ENCODE measurements at places on chromosomes 6 and 20.

- peak; percentile 35 for DNase-seq
Observed at GRCh38 chr6:35611240-35611639, 77.5 kb downstream of the FKBP5 start.

- no peak for DNase-seq
Observed at GRCh38 chr6:25793970-25794369, 37.9 kb downstream of the SLC17A1 start.

GRCh38 chr6:51300510-51300909 is 481.8 kb downstream of the TFAP2B start:
- DNase-seq, result no peak

- no peak for DNase-seq
Observed at GRCh38 chr20:10812759-10813327, 139.0 kb upstream of the JAG1 start.

DNA sequence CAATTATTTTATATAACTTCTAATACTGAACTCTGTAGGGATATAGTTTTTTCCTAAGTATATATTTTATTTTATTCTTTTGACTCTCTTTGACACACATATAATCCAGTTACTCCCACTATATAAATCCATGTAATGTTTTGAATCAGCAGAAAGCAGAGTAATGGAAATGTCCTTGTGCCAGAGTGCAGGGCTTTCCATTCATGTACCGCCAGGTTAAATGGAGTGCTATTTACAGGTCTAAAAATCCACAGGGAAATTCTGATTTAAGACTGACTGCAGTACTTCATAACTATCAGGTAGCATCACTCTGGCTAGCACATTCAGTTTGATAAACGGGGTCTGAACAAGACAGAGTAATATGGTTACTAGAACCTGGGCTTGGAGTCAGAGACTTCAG is 626.8 kb downstream of the COL12A1 start:
- no peak for DNase-seq

GRCh38 chr20:57769756-57770155 is 59.9 kb upstream of the PMEPA1 start:
- DNase-seq, result no peak

DNA sequence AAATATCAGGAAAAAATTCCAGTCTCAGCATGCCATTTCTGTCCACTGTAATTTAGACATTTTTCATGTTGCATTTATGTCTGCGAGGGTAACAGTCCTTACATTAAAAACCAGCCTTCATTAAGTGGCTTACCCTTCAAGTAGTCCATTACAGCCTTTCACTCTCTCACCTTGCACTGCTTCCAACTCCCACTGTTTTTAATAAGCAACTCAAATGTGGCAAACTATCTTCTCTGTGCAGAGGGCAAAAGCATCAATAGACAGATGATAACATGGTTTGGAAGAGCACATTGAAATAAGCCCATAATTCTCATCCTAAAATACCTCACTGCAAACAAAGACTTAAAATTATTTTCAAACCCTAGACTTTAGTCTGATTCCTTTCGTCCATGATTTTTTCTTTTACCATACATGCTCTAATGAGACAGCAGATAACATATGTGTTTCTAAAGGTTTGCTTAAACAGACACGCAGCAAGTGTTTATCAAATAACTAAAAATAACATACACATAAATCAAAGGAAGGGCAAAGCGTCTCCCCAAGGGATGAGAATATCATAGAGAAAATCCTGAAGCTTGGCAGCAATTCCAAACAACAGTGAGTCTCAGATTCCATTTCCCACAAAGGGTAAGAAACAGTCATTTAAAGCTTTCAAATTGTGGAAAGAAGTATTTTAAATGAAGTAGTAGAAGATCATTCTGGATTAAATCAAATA is 130.4 kb downstream of the PTPRK start:
- DNase-seq, result no peak

All from central memory CD4-positive, alpha-beta T cell (primary cell).